ENCODE measurements at places on chromosomes 2 and 18.
A peak's percentile ranks its signal among the peaks of the same experiment; 100 is the strongest.

DNA sequence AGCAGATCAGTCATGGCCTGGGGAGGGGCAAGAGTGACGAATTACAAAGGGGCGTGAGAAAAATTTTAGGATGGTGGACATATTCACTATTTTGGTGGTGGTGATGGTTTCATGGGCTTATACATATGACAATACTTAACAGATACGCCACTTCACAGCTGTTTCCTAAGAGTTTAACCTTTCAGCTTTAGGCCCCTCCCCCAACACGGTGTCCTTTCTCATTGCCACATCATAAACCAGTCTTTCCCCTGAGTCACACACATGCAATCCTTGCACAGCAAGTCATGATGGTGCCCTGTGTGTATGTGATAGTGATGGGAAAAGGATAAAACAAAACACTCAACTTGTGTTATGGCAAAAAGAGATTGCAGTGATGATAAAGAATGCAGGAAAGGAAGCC, 47.6 kb upstream of the IL1R1 start:
- DNase-seq: peak; percentile 51

DNA sequence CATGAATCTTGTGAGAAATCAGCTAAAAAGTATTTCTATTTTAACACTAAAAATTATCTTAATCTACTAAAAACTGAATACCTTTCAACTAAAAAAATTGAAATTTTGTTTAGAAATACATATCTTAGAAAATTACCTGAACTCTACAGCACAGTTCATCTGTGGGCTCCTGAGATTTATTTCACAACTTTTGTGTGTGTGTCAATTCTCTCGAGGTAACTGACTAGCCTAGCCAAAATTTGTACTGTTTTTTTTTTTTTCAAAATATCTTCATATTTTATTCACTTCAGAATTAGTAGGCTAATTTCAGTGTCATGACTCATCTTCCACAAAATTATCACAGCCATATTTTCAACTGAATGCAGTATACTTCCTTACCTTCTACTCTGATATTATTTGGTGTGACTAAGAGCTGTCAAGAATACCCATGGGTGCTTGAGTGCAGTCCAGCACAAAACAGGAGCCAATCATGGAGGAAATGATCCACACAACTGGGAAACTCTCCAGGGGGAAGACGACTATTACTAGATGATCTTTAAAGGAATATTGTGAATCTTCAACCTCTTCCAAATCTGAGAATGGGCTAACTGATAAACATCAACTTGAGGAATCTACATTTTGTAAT, 174.6 kb downstream of the ZNF385B start:
- peak; percentile 59 for DNase-seq

DNA sequence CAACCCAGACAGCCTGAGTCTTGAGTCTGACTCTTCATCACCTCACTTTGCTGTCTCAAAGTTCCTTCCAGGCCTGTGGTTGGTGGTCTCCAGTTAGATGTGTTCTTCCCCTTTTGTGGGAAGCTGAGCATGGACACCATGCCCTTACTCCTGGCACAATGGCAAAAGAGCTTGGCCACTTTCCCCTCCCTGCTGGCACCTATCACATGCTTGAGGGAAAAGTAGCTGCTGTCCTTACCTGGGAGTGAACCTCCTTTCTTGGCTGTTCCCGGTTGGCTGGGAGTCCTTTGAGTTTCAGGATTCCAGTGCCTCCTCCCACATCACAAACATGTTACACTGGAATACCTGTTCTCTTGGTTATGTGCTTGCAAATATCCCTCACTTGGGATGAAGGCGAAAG, 97.8 kb downstream of the GATA6 start:
- no peak for DNase-seq

DNA sequence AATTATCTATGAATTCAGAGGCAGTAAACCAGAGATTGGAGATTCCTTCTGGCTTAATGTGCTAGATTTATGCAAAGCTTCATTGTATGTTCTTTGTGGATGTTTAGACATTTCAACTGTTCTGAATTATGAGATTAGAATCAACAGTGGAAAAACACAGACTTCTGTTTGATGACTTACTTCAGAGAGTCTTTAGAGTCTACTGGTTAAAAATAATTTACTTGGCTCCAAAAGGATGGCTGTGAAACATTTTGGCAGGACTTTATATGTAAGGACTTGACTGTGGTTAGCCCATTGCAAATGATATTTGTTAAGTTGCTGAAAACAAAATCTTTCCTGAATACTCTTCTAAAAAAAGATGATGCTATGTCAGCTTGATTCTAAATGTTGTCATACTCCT, 25.5 kb upstream of the LRRC30 start:
- DNase-seq: peak; percentile 78

DNA sequence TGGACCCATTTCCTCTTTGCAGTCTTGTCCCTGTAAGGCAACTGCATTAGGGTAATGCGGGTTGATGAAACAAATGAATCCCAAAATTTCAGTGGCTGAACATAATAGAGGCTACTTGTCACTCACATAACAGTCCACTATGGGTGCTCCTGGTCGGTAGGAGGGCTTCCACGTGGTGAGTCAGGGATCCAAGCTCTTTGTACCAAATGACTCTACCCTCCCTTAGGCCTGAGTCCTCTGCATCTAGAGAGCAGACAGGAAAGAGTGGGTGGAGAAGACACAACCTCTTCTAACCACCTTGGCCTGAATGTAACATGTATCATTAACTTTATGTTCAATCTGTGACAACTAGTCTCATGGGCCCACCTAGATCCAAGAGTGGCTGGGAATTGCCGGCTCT, 86.2 kb upstream of the HAAO start:
- DNase-seq: no peak

DNA sequence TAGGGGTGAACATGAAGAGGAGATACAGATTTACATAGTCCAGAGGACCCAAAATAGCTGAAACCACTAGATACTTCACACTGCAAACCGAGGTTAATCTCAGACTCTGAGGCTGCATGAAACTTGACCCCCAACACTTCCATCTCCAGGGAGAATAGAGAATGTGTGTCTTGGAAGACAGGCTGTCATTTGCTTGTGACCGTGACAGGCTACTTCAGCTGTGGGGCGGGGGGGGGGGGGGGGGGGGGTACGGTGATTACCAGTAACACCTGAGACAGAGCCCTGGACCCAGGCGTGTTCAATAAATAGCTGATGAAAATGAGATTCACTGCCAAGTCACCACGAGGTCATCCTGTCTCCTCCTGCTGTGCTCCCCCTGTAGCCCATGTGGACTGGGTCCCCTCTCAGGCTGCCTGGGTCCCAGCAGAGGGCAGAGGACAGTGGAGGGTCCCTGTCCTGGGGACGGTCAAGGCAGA, 5.7 kb upstream of the KLHL29 start:
- DNase-seq: no peak

DNA sequence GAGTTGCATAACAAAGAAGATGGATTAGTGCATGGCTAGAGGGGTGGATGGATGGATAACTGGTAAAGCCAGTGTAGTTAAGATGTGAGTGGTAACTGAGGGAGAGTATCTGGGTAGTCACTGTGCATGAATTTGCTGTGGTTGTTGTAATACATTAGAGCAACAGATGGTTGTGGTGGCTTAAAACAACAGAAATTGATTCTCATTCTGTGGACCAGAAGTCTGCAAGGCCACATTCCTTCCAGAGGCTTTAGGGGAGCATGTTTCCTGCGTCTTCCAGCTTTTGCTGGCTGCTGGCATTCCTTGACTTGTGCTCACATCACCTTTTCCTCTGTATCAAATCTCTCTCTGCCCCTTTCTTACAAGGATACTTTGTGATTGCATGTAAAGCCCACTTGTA, 155.4 kb downstream of the ASB1 start:
- peak; percentile 21 for DNase-seq

DNA sequence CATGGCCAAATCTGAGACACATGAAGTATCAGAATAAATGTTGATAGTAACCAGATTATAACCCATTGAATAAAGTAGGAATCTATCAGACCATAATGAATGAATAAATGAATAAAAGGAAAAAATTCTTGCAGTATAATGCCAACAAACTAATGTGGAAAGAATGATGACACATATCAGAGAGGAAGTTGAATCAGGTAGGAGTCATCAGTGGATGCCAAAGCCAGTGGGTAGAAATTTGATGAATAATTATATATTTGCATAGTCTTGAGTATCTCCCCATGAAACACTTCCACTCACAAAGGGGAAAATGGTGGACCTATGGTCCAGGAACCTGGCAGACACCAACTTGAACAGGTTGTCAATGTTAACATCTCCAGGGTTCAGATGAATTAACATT, 68.6 kb downstream of the GALNT3 start:
- peak; percentile 74 for DNase-seq

DNA sequence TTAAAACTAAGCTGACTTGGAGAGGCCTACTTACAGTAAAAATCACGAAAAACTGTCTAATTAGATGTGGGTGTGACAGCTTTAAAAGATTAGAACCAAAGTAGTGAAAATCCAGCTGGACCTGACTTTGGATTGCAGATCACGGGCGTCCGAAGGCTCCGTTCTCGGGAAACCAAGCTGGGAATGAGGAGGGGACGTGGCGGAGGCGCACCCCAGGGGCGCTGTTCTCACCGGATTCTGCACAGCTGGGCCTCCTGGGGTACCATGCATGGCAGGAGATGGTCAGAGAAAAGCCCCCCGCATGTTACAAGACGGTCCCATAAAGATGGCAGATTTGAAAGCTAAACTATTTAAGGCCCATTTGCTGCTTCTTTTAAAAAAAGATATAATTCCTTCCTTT, 5.0 kb upstream of the OTOS start:
- no peak for DNase-seq

- no peak for DNase-seq
These were observed 181.5 kb upstream of the ZFP36L2 start for GRCh38 chr2:43407935-43408334.

DNA sequence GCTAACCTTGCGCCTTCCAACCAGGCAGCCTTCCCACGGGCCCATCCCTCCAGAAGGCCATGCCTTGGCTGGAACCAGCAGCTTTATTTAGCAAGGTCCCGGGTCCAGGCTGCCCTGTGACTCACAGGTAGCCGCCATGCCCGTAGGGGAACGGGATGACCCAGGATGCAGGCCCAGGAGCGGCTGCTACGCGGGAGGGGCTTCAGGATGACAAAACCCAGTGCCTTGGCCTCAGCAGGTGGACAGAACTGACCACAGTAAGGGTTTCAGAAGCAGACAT, 63.3 kb downstream of the RTP5 start:
- DNase-seq: no peak

- DNase-seq: no peak
These were observed 15.5 kb upstream of the ST8SIA5 start for GRCh38 chr18:46772357-46772756.

- DNase-seq: no peak
These were observed 33.7 kb upstream of the RFX8 start for GRCh38 chr2:101508636-101509035.

- DNase-seq: no peak
These were observed 11.8 kb downstream of the GPR148 start for GRCh38 chr2:130740671-130741070.

- DNase-seq: no peak
These were observed 18.8 kb downstream of the CNDP2 start for GRCh38 chr18:74514860-74515495.

DNA sequence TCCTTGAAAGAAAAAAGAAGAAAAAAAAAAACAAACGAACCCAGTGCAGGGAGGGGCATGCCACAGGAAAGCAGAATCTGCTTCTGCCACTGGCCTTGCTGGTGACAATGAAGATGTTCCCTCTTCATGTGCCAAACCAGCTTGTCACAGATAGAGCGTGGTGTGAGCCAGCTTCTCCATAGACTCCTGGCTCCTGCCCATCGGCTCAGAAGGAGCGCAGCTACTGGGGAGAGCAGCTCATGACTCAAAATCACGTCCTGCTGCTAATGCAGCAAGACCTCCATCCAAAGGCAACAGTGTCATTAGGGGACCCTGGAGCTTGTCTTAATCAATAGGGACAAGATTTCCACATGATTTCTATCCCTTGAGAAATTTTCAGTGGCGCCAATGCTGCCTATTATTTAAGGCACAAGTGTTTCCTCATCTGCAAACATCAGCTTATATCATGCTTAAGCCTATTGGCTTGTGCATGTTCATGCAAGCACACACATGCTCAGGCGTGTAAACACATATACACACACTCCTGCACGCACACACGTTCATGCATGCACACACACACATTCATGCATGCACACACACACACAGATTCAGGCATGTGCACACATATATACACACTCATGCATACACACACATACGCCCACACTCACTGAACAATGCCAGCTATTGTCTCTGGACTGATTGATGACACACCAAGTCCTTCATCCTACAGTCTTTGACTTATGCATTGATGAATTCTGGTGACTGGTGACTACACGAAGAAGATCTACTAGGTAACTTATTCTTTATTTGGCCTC, 682.0 kb upstream of the ID2 start:
- no peak for DNase-seq

DNA sequence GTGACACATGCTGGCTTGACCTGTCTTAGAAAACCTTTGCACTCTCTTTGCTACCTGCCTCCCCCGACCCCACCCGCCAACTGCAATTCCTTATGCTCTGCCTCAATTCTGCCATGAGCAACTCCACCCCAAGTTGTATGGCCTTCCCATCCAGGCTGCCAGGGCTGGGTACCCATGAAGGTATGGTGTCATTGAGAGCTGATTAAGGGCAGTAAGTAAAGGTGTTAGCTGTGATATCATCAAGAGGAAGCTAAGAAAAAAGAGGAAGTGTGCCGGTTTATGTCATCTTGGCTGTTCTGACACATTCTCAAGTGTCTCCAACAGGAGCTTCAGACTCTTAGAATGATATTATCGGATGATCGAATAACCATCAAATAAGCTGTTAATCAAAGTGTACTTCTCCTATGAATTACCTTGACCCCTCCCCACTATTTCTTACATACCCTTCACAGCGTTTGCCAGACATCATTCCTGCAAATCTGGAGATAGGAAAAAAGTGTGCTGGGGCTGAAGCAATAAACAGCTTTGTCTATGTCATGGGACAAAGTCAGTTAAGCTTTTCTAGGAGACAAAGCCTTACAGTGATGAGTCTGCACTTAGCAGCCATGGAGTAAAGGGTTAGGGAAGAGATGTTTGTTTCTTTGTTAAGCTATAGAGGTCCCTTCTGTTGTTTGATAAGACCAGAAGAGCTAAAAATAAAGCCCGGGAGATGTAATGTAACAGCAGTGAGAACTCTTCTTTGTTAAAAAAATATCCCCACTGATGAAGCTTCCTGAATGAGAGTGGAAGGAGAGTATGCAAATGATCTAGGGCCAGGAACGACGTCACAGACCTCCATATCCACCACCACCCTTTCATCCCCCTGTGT, 40.4 kb upstream of the SMAD2 start:
- no peak for DNase-seq

- DNase-seq: peak; percentile 77
These were observed 90.2 kb downstream of the FAM161A start for GRCh38 chr2:61763605-61764034.

- DNase-seq: no peak
These were observed 27.0 kb upstream of the HK2 start for GRCh38 chr2:74806920-74807319.

- DNase-seq: no peak
These were observed 341.3 kb downstream of the TGIF1 start for GRCh38 chr18:3791238-3791637.
